ENCODE measurements at places on chromosomes 7 and 10.

GRCh38 chr7:61576-62360 is 130.6 kb upstream of the FAM20C start:
- DNase-seq, result no peak

GRCh38 chr10:88702848-88703597 is 3.0 kb upstream of the LIPK start:
- no peak for DNase-seq

DNA sequence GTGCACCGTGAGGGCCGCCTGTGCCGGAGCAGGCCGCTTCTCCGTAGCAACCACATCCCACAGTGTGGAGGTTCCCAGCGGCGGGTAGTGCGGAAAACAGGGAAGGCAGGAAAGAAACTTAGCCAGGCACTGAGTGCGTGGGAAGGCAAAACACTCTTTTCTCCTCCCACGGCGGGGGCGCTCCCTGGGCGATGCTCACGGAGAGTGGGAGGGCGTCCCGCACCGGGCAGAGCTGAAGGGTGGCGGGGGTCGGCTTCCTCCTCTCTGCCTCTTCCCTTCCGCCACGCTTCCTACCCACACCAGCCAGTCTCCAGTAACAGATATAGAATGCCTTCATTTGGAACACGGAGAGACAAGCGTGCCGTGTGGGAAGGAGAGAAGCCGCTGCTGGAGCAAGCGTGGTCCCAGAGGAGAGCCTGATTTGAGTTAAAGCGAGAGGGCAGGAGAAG is 252.5 kb downstream of the PAXIP1 start:
- DNase-seq, result no peak

- DNase-seq, result no peak
These were observed 72.1 kb upstream of the LYZL2 start for GRCh38 chr10:30701451-30702173.

GRCh38 chr7:100369105-100369504 is 4.2 kb upstream of the PILRA start:
- peak; percentile 48 for DNase-seq

DNA sequence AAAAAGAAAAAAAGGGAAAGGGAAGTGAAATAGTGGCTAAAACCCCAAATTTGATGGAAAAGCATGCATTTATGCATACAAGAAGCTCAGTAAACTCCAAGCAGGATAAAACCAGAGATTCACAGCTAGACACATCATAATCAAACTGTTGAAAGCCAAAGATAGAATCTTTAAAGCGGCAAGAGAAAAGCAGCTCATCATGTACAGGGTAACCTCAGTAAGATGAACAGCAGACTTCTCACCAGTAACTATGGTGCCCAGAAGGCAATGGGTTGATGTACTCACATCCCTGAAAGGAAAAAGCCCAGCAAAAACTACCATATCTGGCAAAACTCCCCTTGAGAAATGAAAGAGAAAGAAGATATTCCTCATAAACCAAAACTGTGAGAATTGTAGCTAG is 60.4 kb downstream of the TPST1 start:
- DNase-seq, result no peak

- no peak for DNase-seq
These were observed 1.5 kb downstream of the UMAD1 start for GRCh38 chr7:7642081-7642480.

DNA sequence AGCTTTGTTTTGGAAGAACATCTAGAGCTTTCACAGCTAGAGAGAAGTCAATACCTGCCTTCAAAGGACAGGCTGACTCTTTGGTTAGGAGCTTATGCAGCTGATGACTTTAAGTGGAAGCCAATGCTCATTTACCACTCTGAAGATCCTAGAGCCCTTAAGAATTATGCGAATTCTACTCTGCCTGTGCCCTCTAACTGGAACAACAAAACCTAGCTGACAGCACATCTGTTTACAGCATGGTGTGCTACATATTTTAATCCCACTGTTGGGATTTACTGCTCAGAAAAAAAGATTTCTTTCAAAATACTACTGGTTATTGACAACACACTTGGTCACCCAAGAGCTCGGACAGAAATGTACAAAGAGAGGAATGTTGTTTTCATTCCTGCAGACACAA is 57.3 kb downstream of the PALS2 start:
- no peak for DNase-seq

Measured in dorsolateral prefrontal cortex (tissue), 122 donors.